ENCODE measurements at places on chromosomes 7 and 10.

GRCh38 chr7:38373155-38373554 is 99.7 kb upstream of the TARP start:
- DNase-seq = no peak

- no peak for DNase-seq
Observed at GRCh38 chr10:104441329-104442000, 87.8 kb downstream of the CFAP58 start.

DNA sequence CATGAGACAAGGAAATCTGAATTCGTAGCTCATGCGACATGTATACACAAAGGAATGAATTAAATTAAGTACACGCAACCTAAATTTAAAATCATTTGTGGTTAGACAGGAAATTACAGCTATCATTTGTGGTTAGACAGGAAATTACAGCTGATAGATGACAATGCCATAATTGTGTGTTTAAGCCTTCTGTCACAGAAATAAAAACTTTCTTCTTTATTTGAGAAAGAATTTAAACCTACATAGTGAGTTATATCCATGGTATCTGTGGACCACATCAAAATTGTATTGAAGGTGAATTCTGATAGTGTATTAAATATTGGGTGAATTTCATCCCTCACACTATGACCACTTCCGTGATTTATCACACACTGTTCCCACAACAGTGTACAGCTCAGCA is 362.9 kb downstream of the MAGI2 start:
- DNase-seq = no peak

DNA sequence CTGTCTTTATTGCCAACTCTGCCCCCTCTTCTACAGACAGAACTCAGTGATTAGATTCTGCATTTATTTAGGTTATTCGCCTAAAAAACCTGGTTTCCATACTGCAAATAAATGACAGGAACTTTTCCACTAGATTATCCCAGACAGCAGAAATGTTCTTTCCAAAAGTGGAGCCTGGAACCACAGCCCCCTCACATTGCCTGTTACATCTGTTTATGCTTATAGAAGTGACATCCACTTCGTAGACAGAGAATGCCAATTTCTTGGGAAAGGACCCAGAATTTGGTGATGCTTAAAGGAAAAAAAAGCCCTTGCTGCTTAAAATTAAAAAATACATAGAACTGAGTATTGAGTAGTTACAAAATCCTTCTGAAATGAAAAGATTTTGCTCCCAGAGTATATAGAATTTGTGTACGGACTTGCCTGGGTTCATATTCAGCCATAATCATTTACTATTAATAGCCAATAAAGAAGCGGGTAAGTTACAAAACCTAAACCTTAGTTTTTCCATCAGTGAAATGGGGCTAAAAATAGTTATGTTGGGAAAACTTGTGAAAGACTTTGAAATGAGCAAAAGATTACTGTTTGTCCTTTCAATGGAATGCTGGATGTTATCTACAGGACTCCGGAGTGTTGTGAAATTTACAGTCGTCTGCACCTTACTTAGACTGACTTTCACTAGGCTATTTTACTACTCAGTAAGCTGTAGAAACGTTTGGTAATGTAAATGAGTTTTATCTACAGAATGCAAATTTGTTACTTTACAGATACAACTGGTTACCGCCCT is 1.1 kb upstream of the PPP1R9A start:
- DNase-seq = no peak

GRCh38 chr7:108650467-108650866 is 80.8 kb downstream of the DNAJB9 start:
- no peak for DNase-seq

DNA sequence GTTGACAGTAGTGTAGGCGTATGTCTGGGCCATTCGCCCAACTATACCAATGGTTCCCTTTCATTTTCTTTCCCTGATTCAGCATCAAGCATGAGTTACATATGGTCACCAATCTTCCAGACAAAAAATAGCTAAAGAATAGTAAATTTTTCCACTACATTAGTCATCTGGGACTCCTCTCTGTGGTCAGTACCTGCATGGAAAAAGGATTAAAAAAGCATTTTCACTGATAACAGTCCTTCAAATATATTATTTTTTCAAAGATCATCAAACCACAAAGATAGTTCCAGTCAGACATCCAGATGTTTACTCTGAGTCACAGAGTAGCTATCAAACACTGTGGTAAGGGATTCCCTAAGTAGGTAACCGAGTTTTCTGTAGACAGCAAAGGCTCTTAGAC is 302.6 kb upstream of the SEMA3D start:
- DNase-seq = no peak

DNA sequence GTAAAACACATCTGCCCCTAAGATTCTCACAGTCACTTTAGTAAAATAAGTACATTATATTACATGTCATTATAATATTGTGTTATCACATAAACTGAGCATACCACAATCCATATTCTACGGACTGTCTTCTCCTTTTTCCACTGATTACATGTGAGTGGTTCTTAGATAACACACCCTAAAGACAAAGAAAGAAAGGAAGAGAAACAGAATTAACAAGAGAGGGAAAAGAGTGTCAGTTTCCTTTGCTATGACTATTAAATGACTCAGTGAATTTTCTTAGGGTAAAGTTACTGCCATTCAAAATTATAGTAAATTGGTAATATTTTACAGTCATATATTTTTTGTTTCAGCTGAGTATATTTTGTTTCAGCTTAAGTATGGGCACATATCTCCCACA is 268.3 kb downstream of the TWIST1 start:
- DNase-seq = no peak

DNA sequence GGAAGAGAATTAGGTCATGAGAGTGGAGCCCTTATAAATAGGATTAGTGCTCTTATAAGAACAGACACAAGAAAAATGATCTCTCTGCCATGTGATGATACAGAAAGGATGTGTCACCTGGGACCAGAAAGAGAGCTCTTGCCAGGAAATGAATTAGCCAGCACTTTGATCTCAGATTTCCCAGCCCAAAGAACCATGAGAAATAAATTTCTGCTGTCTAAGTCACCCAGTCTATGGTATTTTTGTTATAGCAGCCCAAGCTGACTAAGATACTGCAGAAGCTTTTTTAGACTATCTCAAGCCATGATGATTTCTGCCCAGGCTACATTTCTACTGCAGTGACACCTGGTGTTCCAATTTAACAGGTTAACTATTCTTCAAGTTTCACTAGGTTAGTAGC is 84.8 kb downstream of the RSU1 start:
- no peak for DNase-seq
